ENCODE measurements at places on chromosomes 7 and 10.

DNA sequence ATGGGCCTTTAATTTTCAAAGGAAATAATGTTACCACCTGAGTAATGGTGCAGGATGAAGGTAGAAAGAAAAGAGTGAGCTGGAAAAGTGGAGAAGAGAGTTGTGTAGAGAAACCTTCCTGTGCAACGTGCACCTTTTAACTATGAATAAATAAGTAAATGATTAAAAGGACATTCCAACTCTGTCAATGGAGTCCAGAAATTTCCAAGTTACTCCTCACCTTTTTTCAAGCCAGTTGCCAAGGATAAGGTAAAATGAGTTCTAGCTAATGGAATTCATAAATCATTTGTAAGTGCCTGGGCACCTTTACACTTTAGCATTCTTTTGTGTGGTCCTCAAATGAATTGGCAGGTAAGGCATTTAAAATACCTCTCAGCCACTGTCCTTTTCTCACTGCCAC, 549.4 kb upstream of the NRP1 start:
- DNase-seq, result no peak

- DNase-seq, result peak; percentile 92
These were observed 23.2 kb downstream of the CREB3L2 start for GRCh38 chr7:137978464-137979237.

- peak; percentile 77 for DNase-seq
These were observed 65.8 kb downstream of the STK17A start for GRCh38 chr7:43648473-43649406.

DNA sequence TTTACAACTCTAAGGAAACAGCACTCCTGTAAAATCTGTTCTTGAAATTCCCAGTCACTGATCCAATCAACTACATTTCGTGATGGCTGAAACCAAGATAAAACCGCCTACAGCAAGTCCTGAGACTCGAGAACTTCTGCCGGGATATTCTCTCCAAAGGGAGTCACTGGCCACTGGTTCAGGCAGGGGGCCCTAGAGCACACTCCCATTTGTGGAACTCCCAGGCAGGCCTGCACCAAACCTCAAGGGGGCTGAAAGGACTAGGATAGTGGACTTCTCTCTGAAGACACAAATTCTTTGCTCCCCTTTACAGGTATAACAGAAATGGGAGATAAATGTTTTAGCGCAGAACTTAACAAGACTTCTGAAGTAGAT, 16.3 kb downstream of the CYTH3 start:
- no peak for DNase-seq

DNA sequence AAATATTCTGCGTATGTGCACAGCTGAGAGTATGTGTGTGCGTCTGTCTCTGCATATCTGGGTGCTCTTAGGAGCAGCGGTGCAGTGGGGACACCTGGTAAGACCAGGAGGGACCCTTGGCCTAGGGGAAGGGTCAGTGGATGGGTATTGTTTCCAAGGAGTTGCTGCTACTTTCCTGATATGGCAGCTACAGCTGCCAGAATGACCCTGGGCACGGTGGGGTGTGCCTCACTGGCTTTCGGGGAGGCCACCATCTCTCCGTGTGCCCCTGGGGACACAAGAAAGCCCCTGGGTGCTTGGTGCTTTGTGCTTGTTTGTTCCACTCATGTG, 8.6 kb downstream of the PFKFB3 start:
- DNase-seq, result no peak

DNA sequence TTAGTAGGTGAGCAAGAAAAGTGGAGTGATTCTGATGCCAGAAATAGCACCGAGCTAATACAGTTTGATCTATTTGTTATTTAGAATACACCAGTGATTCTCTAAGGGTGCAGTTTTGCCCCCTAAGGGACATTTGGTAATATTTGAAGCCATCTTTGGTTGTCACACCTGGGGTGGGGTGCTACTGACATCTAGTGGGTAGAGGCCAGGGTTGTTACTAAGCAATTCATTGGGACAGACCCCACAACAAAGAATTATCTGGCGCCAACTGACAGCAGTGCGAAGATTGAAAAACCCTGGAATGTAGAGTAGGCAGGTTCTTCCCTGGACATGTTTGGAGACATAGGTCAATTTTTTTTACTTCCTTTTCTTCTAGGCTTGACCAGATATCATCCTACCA, 14.6 kb downstream of the PALS2 start:
- DNase-seq, result no peak

GRCh38 chr10:114504769-114505579, 100.7 kb upstream of the AFAP1L2 start:
- peak; percentile 75 for DNase-seq

- no peak for DNase-seq
These were observed 77.9 kb downstream of the KIAA1549 start for GRCh38 chr7:138903186-138903820.

Data from amniotic epithelial cell (primary cell).